Stimulated activated CD8-positive, alpha-beta memory T cell treated with anti-CD3 and anti-CD28 coated beads, Interleukin-7, amount 100 ng/mL, for 1 hour (primary cell): ENCODE measurements at places on chromosomes 12 and 14.

GRCh38 chr12:109883461-109883860 lies 3.1 kb upstream of the GLTP start:
- no peak for DNase-seq

GRCh38 chr12:111953455-111953854 lies 59.5 kb downstream of the TMEM116 start:
- DNase-seq: no peak

- DNase-seq: no peak
These were observed 1.7 kb downstream of the ATF7IP start for GRCh38 chr12:14367040-14367661.

- DNase-seq: no peak
These were observed 236.2 kb downstream of the SLC41A2 start for GRCh38 chr12:104721936-104722335.

DNA sequence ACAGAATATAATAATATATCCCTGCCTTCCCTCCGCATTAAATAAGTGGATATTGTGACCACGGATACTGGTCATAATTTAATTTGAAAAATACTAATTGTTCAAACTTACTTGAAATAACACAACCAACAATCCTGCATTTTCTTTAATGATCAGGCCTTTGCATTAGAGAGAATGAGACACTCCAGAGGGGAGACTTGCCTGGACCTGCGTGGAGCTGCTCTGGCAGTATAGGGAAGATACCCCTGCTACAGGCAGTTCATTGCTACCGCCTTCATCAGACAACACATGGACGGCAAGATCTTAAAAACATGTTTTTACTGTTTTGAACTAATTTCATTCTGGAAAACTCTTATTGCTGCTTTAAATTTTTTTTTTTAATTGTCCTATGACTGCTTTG lies 211.0 kb upstream of the FAR2 start:
- no peak for DNase-seq

DNA sequence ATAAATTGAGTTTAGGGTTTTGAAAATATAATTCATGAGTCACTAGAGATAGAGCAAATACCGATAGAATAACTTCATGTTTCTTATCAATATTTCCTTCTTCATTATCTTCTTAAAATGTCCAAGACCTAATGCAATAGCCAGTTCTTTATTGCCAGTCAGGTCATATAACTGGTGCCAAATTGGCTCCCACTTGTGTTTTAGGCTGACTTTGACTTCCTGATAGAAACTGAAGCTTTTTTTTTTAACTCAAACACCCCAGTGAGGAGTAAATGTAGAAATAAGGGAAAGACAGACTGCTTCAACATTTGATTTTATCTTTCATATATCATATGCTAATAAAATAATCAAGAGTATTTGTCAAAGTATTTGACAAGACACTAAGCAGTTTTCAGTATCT lies 80.7 kb downstream of the ARMH4 start:
- no peak for DNase-seq

GRCh38 chr12:26287671-26288381 lies 92.5 kb downstream of the SSPN start:
- no peak for DNase-seq

DNA sequence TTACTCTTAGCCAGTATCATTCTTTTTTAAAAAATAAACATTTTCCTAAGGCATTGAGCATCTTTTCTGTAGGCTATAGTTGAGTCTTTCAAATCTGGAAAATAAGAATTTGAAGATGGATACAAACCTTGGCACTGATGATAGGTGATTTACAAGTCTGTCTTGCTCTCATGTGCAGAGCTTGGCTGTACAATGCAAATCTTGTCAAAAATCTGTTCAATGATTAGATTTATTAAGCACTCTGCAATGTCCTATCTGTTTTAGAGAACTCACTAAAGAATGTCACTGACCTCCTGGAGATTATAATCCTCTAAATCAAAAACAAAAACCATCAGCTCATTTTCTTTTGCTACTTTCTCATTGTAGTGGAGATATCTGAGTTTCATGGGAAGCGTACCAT lies 42.8 kb upstream of the AMIGO2 start:
- DNase-seq: no peak

DNA sequence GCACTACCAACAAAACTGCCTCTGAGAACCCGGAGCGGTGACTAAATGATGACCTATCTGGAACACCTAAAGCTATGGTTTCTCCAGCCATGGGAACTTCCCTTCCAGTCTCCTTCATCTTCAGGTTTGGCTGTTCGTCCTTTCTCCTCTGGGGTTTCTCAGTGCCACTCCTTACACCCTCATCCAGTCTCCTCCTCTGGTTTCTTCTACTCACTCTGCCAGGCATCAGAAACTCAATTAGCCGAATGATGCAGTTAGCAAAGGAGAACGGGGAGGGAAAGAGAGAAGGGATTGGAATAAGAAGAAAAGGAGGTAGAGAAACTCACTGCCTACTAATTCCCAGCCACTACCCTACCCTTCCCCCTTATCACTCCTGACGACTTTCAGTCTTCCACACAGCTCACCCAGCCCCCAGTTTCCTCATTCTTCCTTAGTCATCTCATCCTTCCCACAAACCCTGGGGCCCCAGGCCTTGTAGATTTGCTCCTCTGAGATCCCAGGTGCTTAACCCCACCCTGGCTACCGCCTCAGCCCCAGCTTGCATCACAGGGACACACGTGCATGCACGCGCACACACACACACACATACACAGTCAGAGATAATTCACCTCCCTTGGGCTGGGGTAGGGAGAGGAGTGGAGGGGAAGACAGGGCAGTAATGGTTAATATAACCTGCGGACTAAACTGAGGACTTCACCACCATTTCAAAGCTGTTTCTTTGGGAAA lies 13.0 kb downstream of the FGD6 start:
- DNase-seq: no peak

DNA sequence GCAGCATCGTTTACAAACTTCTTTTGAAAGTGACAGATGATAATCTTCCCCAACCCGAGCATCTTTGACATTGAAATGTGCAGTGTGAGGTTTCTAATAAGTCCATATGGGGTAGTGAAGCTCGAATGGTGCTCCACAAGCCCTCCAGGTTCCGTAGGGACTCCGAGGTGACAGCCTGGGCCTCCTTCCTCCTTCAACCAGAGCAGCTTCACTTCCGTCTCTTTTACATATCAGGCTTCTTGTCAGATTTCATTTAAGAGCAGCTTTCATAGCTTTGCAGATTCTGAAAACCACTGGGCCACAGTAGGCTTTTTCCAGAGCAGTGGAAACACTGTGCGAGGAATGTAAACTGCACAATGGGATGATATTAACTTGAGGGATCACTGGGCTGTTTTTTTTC lies 103.6 kb upstream of the CPM start:
- DNase-seq: no peak

- no peak for DNase-seq
These were observed 13.3 kb upstream of the FBXW8 start for GRCh38 chr12:116897476-116897875.

DNA sequence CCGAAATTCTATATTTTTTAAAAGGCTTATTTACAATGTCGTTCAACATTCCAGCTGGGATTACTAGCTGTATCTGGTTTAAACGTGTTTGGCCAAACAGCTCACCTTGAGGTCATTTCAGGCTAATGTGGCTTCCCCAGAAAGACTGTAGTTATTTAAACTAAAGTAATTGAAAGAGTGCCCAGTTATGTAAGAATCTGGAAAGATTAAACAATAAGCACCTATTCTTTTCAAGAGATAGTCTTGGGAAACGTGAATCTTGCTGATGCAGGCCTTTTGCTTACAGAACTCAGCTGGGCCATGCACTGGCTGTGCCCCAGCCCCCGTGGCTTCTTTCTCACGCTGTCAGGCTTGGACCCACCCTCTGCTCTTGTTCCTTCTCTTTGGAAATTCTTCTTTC lies 24.4 kb downstream of the GLRX5 start:
- DNase-seq: no peak

DNA sequence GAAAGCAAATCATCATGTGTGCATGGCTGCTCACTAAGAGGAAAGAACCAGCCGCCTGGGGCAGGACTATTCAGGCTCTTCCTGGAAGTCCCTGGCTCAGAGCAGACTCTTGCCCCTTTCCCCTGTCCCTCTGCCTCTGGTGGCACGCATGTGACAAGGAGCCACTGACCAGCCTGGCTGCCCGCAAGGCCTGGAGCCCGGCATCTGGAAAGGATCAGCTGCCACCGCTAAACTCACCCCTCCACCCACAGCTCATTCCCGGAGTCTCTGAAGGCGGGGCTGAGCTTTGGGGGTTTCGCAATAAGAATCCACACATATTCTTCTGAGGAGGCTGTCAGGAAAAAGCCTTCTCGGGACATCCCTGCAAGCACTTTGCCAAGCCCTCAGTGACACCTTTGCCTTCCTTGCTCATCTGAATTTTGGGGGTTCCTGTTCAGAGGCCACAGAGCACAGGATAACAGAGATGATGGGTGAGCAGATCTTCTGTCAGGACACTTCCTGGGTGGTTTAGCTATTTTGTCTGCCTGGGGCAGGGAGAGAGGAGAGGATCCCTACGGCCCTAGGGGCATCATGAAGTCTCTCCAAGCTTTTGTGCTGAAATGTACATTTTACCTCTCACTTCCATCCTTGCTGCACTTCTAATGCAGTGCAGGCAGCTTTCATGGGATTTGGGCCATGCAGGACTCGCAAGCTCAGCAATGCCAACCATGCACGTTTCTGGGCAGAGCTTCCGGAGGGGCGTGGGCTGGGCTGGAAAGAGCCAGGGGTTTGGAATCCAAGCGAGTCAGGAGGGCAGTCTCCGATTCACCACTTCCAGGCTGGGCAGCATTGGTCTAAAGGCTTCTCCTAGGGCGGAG lies 124.8 kb upstream of the MAP1LC3B2 start:
- DNase-seq: no peak

DNA sequence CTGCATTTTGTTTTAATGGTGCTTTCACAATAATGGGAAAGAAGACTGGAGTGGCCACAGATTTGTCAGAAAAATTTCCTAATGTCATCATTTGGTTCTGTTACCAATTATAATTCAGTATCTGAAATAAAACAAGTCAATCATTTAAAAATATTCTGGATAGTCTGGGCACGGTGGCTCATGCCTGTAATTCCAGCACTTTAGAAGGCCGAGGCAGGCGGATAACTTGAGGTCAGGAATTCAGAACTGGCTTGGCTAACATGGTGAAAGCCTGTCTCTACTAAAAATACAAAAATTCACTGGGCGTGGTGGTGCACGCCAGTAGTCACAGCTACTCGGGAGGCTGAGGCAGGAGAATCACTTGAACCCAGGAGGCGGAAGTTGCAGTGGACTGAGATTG lies 4.0 kb upstream of the LIMA1 start:
- no peak for DNase-seq

GRCh38 chr12:18718462-18718861 lies 19.4 kb downstream of the PLCZ1 start:
- DNase-seq: no peak

- no peak for DNase-seq
These were observed 103.2 kb upstream of the NAV3 start for GRCh38 chr12:77727442-77728001.

DNA sequence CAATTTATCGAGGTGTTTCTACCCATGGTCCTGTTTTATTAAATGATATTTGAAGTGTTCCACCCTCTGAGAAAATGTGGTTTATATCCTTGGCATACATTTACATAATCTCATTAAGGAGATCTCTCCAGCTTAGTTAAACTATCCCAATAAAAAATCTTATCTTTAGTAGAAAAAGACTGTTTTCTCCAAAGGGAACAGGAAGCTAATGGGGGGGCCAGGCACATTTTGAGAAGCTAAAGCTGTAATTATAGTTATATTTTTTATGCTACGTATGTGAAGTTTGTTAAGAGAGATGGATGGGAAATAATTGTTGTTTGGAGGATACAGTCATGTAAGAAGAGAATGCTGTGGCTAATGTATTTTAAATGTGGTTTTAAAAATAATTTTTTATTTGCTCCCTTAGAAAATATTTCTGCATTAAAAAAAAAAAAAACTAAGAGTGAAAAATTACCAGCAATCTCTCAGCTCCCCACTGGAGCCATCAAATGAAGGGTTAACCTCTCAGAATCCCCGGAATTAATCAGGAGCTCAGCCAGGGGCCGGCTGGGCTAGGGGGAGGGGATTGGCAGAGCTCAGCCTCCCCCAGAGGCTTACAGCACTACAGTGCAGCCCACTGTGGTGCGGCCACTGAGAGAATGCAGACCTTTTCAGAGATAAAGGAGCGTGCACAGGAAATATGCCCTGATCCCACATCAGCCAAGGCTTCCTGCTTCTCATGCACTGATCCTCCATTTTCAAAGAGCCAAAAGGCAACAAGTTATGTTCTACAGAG lies 185.8 kb downstream of the EGLN3 start:
- DNase-seq: no peak

GRCh38 chr12:27709932-27710591 lies 570 bp upstream of the MRPS35 start:
- DNase-seq: no peak

- no peak for DNase-seq
These were observed 1.5 kb downstream of the P3H3 start for GRCh38 chr12:6829536-6830220.

DNA sequence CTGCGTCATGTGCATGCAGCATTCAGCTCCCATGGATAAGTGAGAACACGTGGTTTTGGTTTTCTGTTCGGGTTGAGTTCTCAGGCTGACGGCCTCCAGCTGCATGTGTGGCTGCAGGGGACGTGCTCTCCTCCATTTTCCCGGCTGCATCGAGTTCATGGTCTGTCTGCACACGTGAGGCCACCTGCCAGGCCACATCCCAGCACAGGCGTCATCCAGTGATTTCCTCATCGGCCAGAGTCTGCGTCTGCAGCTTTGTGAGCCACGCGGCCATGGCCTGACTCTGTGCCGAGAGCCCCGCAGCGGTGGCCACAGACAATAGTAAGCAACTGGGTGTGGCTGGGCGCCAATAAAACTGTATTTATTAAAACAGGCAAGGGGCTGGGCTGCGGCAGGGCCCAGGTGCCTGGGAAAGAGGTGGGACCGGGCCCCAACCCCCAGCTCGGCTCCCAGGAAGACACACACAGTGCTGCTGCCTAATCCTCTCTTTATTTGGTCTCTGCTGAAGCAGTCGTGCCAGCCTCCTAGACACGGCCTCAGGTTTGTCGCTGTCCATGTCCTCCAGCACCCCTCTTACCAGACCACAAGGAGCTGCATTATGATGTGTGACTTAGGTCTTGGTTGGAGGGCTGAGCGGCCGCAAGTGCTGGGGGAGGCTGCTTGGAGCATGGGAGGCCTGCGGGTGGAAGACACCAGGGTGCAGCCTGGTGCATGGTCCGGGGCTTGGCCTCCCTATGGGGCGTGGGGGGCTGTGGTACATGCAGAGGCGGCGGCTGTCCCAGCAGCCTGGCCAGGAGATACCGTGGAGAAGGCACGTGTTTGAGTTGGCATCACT lies 52.0 kb downstream of the NOC4L start:
- DNase-seq: no peak
